ENCODE measurements at places on chromosomes 4 and X. TPM values are rescaled to one million over a fixed set of nuclear protein-coding genes. Genes with fewer than 3 reads are reported as not detected.

The SOWAHB gene
- 1.9 TPM for total RNA-seq

The RRAGB gene
- total RNA-seq, result 41.8 TPM

The LIMCH1 gene
- 12.9 TPM for total RNA-seq

The TEX13C gene
- not detected for total RNA-seq

The CCDC158 gene
- not detected for total RNA-seq

The FAM50A gene
- 29.1 TPM for total RNA-seq

GRCh38 chrX:115409551-115409950 is 120.0 kb downstream of the LUZP4 start:
- no peak for DNase-seq

GRCh38 chrX:22577181-22577580 is 304.5 kb downstream of the CBLL2 start:
- DNase-seq, result no peak

DNA sequence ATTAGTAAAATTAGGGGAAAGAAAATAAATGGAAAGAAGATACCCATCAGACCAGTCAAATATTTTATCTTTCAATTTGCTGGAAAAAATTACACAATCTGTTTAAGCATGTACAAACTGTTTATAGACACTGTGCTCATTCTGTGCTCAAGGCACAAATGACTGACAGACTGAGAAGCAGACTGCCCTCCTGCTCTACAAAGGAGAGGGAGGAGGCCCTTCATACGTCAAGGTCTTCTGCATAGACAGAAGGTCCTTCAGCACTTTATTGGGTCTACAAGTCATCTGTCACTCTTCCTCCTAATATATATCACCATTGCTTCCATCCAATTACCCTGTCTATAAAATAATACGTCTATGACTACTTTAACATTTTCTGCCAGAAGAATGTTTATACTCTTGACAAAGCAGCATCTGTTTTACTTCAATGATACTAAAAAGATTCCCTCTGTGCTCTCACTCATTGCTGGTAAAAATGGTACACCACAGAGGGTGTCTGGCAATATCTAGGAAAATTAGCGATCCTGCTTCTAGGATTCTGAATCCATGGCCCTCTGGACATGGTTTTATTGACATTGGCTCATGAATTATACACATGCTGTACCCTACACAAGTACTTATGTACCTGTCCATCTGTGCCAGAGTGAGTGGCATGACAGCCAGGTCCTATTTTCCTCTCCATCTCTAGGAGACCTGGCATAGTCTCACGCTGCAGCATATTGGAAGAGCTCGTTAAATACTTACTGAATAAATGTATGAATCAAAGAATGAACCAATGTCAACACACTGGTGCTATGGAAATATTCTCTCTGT is 11.3 kb downstream of the SLC10A6 start:
- DNase-seq, result no peak

GRCh38 chrX:2840961-2841360 is 12.2 kb downstream of the GYG2 start:
- no peak for DNase-seq

DNA sequence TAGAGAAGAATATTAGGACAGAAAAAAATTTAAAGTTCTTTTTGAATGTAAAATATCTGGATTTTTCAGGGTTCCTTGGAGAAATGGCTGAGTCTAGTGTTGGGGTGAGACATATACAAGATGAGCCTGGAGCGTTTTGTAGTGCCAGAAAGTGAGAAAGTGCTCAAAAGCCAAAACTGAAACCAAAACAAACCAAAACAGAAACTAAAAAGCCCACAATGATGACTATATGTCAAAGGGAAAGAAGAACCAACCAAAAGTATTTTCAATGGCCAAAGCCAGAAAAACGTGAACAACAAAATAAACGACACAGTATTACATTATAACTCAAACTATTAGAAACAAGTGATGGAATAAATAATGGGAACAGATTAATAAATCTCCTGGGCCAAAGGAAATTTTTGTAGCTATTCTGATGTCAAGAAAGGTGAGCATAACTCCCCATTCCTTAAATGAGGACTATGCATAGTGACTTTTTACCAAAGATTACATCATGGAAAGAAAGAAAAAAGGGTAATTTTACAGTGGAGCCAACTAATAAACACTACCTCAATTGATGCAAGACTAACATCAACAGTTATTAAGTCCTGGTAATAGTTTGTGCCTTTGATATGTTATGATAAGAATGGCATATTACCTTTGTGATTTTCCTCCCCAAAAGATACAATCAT is 1137.6 kb downstream of the C4orf33 start:
- no peak for DNase-seq

- no peak for DNase-seq
Observed at GRCh38 chrX:154484255-154485149, 1.9 kb downstream of the UBL4A start.

GRCh38 chrX:48683411-48683982 is at the start of gene WAS:
WAS (plus strand) TSS chrX:48683799; CDS start chrX:48683854, 55 bp downstream.
- DNase-seq, result no peak

DNA sequence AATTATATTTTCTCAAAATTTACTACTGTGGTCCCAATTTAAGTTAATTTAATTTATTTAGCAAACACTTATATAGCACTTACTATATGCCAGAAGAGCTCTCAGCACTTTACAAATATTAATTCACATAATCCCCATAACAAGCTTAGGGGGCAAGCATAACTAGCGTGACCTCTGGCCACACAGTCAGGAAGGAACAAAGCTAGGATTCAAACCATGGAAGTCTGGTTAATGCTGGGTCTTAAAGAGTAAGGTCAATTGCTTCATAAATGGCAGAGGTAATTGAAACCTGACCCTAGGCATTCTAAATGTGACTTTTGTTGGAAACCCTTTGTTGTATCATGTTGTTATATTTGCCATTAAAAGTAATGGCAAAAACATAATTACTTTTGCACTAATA is 279.5 kb upstream of the EMCN start:
- no peak for DNase-seq

DNA sequence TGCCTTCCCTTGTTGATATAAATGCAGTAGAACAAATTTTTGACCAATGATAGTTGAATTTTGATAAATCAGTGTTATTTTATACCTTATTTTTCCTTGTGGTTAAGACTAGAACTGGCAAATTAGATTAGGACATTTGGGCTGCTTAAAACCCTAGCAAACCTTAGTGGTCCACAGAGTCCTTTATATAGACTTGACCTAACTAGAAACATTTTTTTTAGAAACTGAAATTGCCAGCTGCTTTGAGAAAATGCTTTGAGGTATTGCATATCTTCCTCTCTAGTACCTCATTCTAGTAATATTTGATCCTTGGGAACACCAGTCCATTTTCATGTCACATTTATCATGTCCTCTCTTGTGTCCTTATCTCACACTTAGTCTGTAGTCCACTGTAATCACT is 580.3 kb downstream of the FSTL5 start:
- no peak for DNase-seq

GRCh38 chrX:47840111-47840510 is 3.4 kb downstream of the ZNF81 start:
- DNase-seq, result no peak

GRCh38 chrX:138018145-138018799 is 452.3 kb downstream of the ZIC3 start:
- peak; percentile 16 for DNase-seq

DNA sequence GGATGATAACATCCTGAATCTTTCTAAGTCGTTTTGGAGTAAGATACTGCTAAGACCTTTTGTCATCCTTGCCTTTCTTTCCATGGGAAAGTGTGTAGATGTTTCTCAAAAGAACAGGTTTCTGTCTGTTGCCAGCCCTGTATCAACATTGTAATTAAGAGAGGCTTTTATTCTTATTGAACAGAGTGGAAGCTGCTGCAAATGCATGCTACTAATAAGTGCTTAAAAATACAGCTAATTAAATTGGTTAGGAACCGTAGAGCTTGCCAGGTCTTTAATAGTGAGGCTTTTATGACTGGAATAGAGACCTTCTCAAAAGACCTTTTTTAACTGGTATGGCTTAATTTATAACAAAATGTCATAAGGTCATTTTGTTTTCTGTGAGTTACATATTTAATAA is 34.4 kb downstream of the INTU start:
- DNase-seq, result no peak

DNA sequence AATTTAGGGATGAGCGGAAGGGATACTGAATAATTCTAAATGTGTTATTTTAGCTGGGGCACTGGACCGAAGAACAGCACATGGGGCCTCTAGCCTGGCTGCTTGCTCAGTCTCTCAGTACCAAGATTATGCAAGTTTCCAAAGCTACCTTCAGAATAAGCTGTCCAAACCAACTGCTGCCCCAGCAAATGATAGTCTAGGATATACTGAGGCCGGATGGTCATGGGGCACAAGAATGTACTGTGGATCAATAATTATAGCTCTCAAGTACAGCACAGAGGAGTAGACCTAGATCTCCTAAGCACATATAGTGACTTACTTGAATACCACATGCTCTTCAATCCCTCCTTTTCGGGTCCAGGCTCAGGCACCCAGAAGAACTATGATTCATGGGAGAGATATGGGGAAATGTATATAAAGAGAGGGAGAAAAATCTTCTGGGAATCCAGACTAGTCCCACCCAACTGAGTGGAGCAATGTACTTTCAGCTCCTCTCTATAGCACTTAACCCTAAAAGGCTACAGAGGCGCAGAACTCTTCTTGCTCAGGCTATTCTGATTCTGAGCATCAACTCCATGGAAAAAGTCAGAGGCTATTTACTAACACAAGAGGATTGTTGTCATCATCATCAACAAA is 160.3 kb upstream of the GPC4 start:
- no peak for DNase-seq

Measured in uterus (tissue), 4 donors.